ENCODE measurements at places on chromosomes 4 and X. TPM values are rescaled to one million over a fixed set of nuclear protein-coding genes. Genes with fewer than 3 reads are reported as not detected.

Gene SLC4A4
- 5.0 TPM for total RNA-seq

Gene HSD17B13
- total RNA-seq = not detected

Gene GAGE2A
- total RNA-seq = not detected

Gene TRIML2
- 13.4 TPM for total RNA-seq

Gene GK
- 2.4 TPM for total RNA-seq

Gene FSTL5
- 0.08 TPM for total RNA-seq

Gene ADRA2C
- 3.2 TPM for total RNA-seq

Gene FAM149A
- total RNA-seq = 0.33 TPM

Gene SPANXA2
- total RNA-seq = not detected

Gene CDX4
- total RNA-seq = not detected

Gene FANCB
- 6.0 TPM for total RNA-seq

Gene FRMD7
- total RNA-seq = not detected

Gene RNF4
- total RNA-seq = 65.0 TPM

Gene LEF1
- total RNA-seq = 15.9 TPM

Gene F11
- 0.31 TPM for total RNA-seq

Gene BEND2
- total RNA-seq = not detected

Gene C4orf33
- 15.9 TPM for total RNA-seq

Gene IQCM
- total RNA-seq = not detected

Gene NAP1L2
- total RNA-seq = 11.5 TPM

Gene ASB11
- not detected for total RNA-seq

Gene HELT
- not detected for total RNA-seq

Gene LRCH2
- 3.7 TPM for total RNA-seq

Gene KCNE5
- total RNA-seq = 9.4 TPM

Gene NUP62CL
- 9.3 TPM for total RNA-seq

Gene DLG3
- total RNA-seq = 10.3 TPM

Gene H2BW2
- not detected for total RNA-seq

Gene TLR10
- total RNA-seq = not detected

Gene RTL5
- total RNA-seq = 8.5 TPM

Gene DNAAF6
- 1.2 TPM for total RNA-seq

Gene LUZP4
- not detected for total RNA-seq

Gene MAB21L2
- not detected for total RNA-seq

Gene SASH3
- total RNA-seq = not detected

Gene PAGE1
- total RNA-seq = not detected

Gene ADGRG4
- not detected for total RNA-seq

Gene HSFX1
- total RNA-seq = 5.5 TPM

Gene MAGED4B
- total RNA-seq = 129 TPM

Gene VCX
- total RNA-seq = not detected

Gene ERCC6L
- total RNA-seq = 1.7 TPM

Gene STBD1
- total RNA-seq = 1.8 TPM

Gene GAGE13
- total RNA-seq = not detected

Gene GPM6B
- 18.8 TPM for total RNA-seq

Gene CLCN4
- 23.1 TPM for total RNA-seq

Gene CENPE
- total RNA-seq = 7.3 TPM

Gene FNIP2
- 34.3 TPM for total RNA-seq

Gene RIPPLY1
- not detected for total RNA-seq

Gene DOCK11
- 10.9 TPM for total RNA-seq

Gene SAGE1
- 0.15 TPM for total RNA-seq

Gene ARHGAP36
- total RNA-seq = not detected

Gene MAP3K15
- 1.7 TPM for total RNA-seq

Gene SFRP2
- 4.1 TPM for total RNA-seq

Gene PLA2G12A
- total RNA-seq = 31.1 TPM

Gene FAM200B
- total RNA-seq = 22.8 TPM

Gene DDIT4L
- total RNA-seq = 3.4 TPM

Gene EMCN
- 70.4 TPM for total RNA-seq

Gene AKAP14
- not detected for total RNA-seq

Gene CDKL2
- total RNA-seq = 0.82 TPM

Gene MYOZ2
- not detected for total RNA-seq

Gene PPP4R3C
- not detected for total RNA-seq

Gene TCEAL9
- total RNA-seq = 126 TPM

Measured in endothelial cell (in vitro differentiated cells).